GM12878 (cell line): ENCODE measurements at places on chromosomes 7 and 10. TPM values are rescaled to one million over a fixed set of nuclear protein-coding genes. Genes with fewer than 3 reads are reported as not detected.

DNA sequence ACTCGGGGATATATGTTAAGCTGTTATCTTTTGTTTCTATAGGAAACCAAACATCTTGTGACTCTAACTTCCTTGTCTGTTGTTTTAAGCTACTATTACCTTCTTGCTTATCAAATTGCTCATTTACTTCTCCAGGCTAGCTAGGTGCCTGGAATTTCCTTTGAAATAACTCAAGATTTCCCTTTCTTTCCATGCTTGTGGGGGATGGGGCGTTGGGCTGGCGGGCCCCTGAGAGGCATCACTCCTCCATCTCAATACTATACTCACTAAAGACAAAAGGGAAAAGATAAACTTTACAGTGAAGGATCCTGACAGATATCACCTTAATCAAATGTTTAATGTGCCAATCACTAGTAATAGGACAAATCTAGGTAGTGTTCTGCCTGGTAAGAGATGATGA lies 34.7 kb upstream of the MYO3A start:
- H3K27ac ChIP-seq = no peak overlapping the region
- H3K4me3 ChIP-seq = no peak overlapping the region
- peaks cover 10% of the 10 kb centered on the region for H3K4me1 ChIP-seq

GRCh38 chr7:129946282-129946681 lies 6.5 kb downstream of the UBE2H start:
- no peak overlapping the region for H3K27ac ChIP-seq
- H3K4me1 ChIP-seq = peaks cover 10% of the 10 kb centered on the region; the same call in 1 of the 2 replicates
- H3K36me3 ChIP-seq = peaks cover 11% of the 10 kb centered on the region; the same call in 1 of the 2 replicates
- no peaks in the 10 kb centered on the region for H3K27me3 ChIP-seq
- no peak for DNase-seq

The TTYH3 gene
- total RNA-seq = 67.2 and 71.4 TPM in 2 replicates

- no peak overlapping the region for H3K4me3 ChIP-seq
- DNase-seq = no peak
- H3K27me3 ChIP-seq = no peaks in the 10 kb centered on the region
- H3K27ac ChIP-seq = no peak overlapping the region
- no peaks in the 10 kb centered on the region for H3K36me3 ChIP-seq
Measured at GRCh38 chr10:125113691-125114371, 46.5 kb downstream of the CTBP2 start.

DNA sequence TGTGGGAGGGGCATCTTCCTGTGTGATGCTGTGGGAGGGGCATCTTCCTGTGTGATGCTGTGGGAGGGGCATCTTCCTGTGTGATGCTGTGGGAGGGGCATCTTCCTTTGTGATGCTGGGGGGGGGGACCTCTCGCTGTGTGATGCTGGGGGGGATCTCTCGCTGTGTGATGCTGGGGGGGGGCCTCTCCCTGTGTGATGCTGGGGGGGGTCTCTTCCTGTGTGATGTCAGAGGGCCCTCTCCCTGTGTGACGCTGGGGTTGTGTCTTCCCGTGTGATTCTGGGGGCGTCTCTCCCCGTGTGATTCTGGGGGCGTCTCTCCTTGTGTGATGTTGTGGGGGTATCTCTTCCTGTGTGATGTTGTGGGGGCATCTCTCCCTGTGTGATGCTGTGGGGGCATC lies 27.9 kb upstream of the DPYSL4 start:
- no peak overlapping the region for H3K4me3 ChIP-seq
- no peak overlapping the region for H3K27ac ChIP-seq

The C10orf62 gene
- total RNA-seq = not detected in 2 replicates

The PRPF18 gene
- 15.6 and 16.0 TPM in 2 replicates for total RNA-seq

DNA sequence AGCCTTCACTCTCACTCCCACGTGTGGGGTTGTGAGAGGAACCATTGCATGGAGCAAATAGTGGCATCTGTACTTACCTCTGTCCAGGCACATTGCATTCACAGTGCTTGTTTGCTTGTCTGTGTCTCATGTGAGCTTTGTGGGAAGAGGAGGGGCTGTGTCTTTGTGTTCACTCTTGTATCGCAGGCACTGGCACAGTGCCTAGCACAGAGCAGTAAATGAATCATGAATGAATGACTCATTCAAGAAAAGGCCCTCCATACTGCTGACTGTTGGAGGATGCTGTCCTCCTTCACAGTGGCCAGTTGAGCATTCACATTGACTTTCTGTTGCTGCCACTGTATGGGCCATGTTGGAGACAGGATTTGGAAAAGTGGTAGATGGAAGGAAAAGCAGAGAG lies 125.3 kb downstream of the SORCS3 start:
- no peaks in the 10 kb centered on the region for H3K36me3 ChIP-seq
- no peaks in the 10 kb centered on the region for H3K4me1 ChIP-seq
- no peaks in the 10 kb centered on the region for H3K27me3 ChIP-seq
- DNase-seq = no peak
- H3K4me3 ChIP-seq = no peak overlapping the region
- H3K27ac ChIP-seq = no peak overlapping the region

GRCh38 chr7:68422281-68422680 lies 1176.0 kb upstream of the AUTS2 start:
- H3K27me3 ChIP-seq = no peaks in the 10 kb centered on the region
- H3K4me1 ChIP-seq = no peaks in the 10 kb centered on the region
- no peak overlapping the region for H3K4me3 ChIP-seq
- no peak overlapping the region for H3K27ac ChIP-seq
- no peaks in the 10 kb centered on the region for H3K36me3 ChIP-seq
- DNase-seq = no peak

- no peaks in the 10 kb centered on the region for H3K36me3 ChIP-seq
- no peak overlapping the region for H3K4me3 ChIP-seq
- no peaks in the 10 kb centered on the region for H3K27me3 ChIP-seq
- H3K27ac ChIP-seq = no peak overlapping the region
- no peaks in the 10 kb centered on the region for H3K4me1 ChIP-seq
- no peak for DNase-seq
Measured at GRCh38 chr10:131181456-131181855, 130.1 kb downstream of the TCERG1L start.

The SPACDR gene
- total RNA-seq = 1.1 and 1.5 TPM in 2 replicates

GRCh38 chr10:78367751-78368150 lies 334.1 kb downstream of the RPS24 start:
- H3K36me3 ChIP-seq = no peaks in the 10 kb centered on the region
- peaks cover 7% of the 10 kb centered on the region for H3K27me3 ChIP-seq
- H3K27ac ChIP-seq = no peak overlapping the region
- H3K4me3 ChIP-seq = no peak overlapping the region
- H3K4me1 ChIP-seq = no peaks in the 10 kb centered on the region

The TYW1B gene
- total RNA-seq = 4.3 TPM in 2 replicates

The STEAP4 gene
- 0.05 and 0.13 TPM in 2 replicates for total RNA-seq

The UPK3B gene
- 0.72 and 1.3 TPM in 2 replicates for total RNA-seq

DNA sequence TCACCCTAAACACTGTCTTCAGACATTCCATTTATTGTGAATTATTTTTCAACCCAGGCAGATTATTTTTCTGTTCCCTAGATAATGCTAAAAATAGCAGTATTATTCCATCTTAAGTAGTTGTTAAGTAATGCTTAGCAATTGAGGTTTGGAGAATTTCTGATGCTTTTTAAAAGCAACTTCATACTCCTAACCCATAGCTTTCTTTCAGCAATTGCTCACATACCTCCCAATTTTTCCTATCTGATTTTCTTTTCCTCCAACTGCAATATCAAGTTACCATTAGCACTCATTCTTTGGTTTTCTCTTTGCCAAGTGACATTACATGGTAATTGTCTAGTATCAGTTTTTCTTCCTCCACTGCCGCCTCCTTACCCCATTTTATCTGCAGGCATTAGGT lies 104.7 kb downstream of the GPR85 start:
- no peak overlapping the region for H3K4me3 ChIP-seq
- no peaks in the 10 kb centered on the region for H3K36me3 ChIP-seq
- no peak for DNase-seq

DNA sequence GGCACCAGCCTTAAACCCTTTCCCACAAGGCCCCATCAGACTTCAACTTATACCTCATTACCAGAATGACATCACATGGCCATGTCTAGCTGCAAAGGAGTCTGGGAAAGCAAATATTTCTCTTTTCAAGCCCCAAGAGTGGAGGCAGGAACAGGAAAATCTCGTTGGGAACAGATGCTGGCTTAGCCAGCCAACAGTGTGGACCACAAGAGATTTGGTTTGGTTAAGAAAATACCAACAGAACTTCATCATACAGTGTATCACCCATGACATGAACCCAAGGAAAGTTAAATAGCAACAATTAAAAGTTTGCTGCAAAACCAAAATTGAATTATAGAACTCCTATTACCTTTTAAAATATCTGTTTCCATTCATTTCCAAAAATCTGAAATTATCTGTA lies 2.2 kb upstream of the MET start:
- H3K4me3 ChIP-seq = no peak overlapping the region
- H3K36me3 ChIP-seq = no peaks in the 10 kb centered on the region
- H3K27me3 ChIP-seq = peaks cover 16% of the 10 kb centered on the region
- DNase-seq = no peak
- H3K27ac ChIP-seq = no peak overlapping the region
- H3K4me1 ChIP-seq = 0 out of 2 replicates have a peak, but pooled peaks cover 3% of the 10 kb centered on the region

The TEX36 gene
- total RNA-seq = not detected in 2 replicates

The PSD gene
- 0.16 and 0.56 TPM in 2 replicates for total RNA-seq

- H3K36me3 ChIP-seq = no peaks in the 10 kb centered on the region
- H3K27me3 ChIP-seq = no peaks in the 10 kb centered on the region
- no peak overlapping the region for H3K27ac ChIP-seq
Measured at GRCh38 chr7:157785486-157786186, 448.8 kb downstream of the DNAJB6 start.

GRCh38 chr10:76651154-76651553 lies 986.5 kb downstream of the KCNMA1 start:
- H3K36me3 ChIP-seq = no peaks in the 10 kb centered on the region
- H3K27me3 ChIP-seq = no peaks in the 10 kb centered on the region
- H3K4me3 ChIP-seq = no peak overlapping the region
- no peaks in the 10 kb centered on the region for H3K4me1 ChIP-seq
- H3K27ac ChIP-seq = no peak overlapping the region
- DNase-seq = no peak

DNA sequence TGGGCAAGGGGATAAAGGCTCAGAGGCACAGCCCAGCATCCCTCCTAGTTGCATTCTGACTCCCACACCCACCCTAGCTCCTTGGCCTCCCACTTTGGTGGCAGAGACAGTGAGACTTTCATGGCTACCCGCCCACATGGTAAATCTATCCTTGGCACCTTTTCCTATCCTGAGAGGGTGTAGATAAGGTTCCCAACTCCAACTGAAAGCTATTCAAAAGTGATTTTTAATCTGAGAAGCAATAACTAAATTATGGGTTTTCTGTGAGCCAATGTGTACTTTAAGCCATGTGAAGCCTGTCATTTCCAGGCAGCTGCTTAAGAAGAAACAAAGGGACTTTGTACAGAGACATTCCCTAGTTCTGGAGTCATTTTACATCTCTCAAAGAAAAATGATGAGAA lies 9.1 kb downstream of the LAMB1 start:
- H3K27me3 ChIP-seq = peaks cover 2% of the 10 kb centered on the region; the same call in 1 of the 2 replicates
- DNase-seq = no peak
- no peaks in the 10 kb centered on the region for H3K4me1 ChIP-seq
- no peak overlapping the region for H3K4me3 ChIP-seq
- no peaks in the 10 kb centered on the region for H3K36me3 ChIP-seq

DNA sequence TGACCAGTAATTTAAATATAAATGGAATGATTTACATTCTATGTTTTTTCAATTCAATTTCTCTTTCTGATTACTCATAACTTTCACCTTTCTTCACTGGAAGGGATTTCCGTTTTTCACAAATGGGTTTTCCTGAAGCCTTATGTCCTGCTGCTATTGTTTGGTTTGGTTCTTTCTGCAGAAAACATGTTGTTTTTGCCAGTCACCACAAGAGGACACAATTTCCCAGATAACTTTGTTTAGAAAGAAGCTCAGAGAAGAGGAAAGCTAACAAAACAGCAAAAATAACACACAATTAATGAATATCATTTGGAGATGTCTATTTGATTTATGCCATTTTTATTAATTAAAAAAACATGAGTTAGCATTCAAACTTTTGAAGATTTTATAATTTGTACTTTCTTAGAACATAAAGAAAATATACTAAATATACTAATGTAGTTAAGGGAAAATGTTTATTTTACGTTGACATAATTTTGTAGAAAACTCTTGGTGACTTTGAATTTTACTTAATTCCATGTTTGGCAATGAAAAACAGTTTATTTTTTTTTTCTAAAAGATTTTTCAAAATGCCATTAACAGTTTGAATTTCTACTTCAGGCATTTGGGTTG lies 4.6 kb upstream of the TWIST1 start:
- no peaks in the 10 kb centered on the region for H3K36me3 ChIP-seq
- no peak for DNase-seq
- no peaks in the 10 kb centered on the region for H3K4me1 ChIP-seq

DNA sequence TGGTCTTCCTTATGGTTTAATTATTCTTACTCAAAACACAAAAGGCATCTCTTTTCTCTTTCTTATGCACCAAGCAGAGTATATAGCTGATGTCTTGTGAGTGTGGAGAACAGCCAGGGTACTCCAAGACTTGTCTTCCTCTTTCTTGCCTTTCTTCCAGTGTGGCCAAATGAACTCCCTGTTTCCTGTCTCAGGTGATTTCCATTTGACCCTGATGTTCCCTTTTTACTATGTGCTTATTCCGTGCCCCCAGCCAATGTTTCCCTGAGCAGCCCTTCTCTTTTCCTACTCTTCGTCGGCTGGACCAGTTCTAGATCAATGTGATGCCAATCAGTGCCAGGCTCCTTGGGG lies 12.6 kb downstream of the OR9A4 start:
- no peaks in the 10 kb centered on the region for H3K27me3 ChIP-seq
- H3K27ac ChIP-seq = no peak overlapping the region
- H3K4me1 ChIP-seq = no peaks in the 10 kb centered on the region
- no peaks in the 10 kb centered on the region for H3K36me3 ChIP-seq
- no peak for DNase-seq
- H3K4me3 ChIP-seq = no peak overlapping the region

The TLX1 gene
- total RNA-seq = not detected in 2 replicates

The ZNF727 gene
- not detected in 2 replicates for total RNA-seq

The OR13A1 gene
- 0.23 and 0.29 TPM in 2 replicates for total RNA-seq

- peak overlapping the region; percentile 87 for H3K4me3 ChIP-seq
- DNase-seq = no peak
- H3K4me1 ChIP-seq = peaks cover 3% of the 10 kb centered on the region; the same call in 1 of the 2 replicates
- peaks cover 2% of the 10 kb centered on the region; the same call in 1 of the 2 replicates for H3K27me3 ChIP-seq
Measured at GRCh38 chr7:128790315-128791041, 1.3 kb upstream of the CCDC136 start.

GRCh38 chr10:95742485-95742884 lies 13.5 kb upstream of the ENTPD1 start:
- no peaks in the 10 kb centered on the region for H3K36me3 ChIP-seq
- no peak for DNase-seq
- peak overlapping the region; percentile 85 for H3K27ac ChIP-seq
- H3K4me3 ChIP-seq = peak overlapping the region; percentile 44; the same call in 1 of the 2 replicates

The PNLIPRP2 gene
- total RNA-seq = 0.33 and 0.53 TPM in 2 replicates

- H3K4me3 ChIP-seq = no peak overlapping the region
- no peaks in the 10 kb centered on the region for H3K36me3 ChIP-seq
- H3K27me3 ChIP-seq = peaks cover 5% of the 10 kb centered on the region; the same call in 1 of the 2 replicates
- no peak overlapping the region for H3K27ac ChIP-seq
- DNase-seq = no peak
Measured at GRCh38 chr10:6396652-6397051, 183.4 kb downstream of the PRKCQ start.

DNA sequence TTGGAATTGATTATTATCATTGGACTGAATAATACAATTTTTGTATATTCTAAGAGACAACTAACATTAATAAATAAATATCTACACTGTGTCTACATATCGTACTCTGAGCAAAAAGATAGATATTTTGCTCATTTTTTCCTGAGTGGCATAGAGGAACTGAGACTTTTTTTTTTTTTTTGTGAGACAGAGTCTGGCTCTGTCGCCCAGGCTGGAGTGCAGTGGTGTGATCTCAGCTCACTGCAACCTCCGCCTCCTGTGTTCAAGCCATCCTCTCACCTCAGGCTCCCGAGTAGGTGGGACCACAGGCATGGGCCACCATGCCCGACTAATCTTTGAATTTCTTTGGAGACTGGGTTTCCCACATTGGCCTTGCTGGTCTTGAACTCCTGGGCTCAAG lies 14.0 kb downstream of the KMT2E start:
- H3K4me1 ChIP-seq = peaks cover 18% of the 10 kb centered on the region
- H3K36me3 ChIP-seq = no peaks in the 10 kb centered on the region; the same call in 1 of the 2 replicates
- H3K4me3 ChIP-seq = no peak overlapping the region

The ODAD2 gene
- not detected in 2 replicates for total RNA-seq
